ENCODE measurements at places on chromosomes 5 and 9.

GRCh38 chr9:88680041-88680440 is 145.1 kb downstream of the NXNL2 start:
- DNase-seq, result no peak

DNA sequence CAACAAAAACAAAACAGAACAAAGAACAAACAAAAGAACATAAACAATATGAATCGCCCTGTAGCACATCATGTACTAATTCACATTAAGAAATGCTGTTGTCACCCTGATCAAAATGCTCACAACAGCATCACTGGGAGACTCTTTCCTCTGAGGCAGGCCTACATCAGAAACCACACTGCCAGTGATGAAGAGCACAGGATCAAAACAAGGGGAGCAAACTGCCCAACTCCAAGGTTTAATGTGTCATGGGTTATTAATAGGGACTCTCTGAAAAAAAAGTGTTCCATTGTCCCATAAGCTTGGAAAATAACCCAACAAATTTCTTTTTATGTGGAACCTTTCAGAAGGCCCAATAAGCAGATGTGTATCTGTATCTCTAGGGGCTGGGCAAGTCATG is 74.2 kb downstream of the PTPN3 start:
- no peak for DNase-seq

DNA sequence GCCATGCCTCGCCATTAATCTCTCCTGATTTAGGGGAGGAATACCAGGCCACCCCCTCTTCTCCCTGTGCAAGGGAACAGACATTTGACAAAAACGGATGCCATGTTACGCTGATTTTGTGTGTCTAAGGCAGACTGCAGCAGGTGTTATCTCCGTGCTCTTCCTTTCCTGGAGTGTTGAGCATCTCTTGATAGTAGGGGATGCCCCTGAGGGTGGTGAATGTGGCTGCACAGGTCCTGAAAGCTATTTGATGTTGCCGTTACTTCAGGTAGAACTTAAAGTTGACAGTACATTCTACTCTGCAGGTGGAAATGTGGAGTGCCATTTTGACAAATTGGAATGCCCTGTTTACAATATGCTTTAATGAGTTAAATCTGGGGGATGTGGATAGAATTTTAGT is 21.5 kb downstream of the TENT4A start:
- DNase-seq, result no peak

GRCh38 chr5:98016771-98017170 is 756.7 kb upstream of the RGMB start:
- DNase-seq, result peak; percentile 17

DNA sequence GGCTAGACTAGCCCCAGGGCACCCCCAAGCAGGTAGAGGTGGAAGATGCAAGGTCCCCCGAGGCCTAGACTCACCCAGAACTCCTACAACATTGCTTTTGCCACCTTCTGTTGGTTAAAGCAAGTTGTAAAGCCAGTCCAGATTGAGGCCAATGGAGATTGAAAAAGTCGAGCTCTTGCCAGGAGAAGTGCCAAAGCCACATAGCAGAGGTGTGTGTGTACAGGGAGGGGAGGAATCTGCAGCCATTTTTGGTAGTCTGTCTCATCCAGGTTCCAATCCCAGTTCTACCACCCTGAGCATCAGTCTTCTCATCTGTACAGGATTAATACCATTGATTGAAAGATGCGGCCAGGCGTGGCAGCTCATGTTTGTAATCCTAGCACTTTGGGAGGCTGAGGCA is 12.3 kb upstream of the URM1 start:
- DNase-seq, result no peak

- no peak for DNase-seq
These were observed 44.8 kb downstream of the NACC2 start for GRCh38 chr9:136050266-136050700.

DNA sequence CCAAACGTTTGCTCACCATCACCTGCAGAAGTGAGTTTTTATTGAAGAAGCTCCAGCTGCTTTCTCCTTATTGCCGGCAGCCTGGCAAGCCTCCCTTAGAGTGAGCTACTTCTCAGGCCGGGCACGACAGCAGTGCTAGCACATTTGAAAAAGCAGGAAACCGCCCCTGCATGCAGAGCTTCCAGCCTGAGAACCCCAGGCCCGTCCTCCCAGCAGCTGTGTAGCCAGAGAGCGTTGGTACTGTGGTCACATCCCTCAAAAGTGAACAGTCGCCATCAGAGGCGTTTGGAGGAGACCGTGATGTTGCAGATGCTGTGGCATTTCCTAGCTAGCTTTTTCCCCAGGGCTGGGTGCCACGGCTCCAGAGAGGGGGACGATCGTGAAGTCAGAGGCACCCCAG is 23.5 kb downstream of the SLC25A25 start:
- no peak for DNase-seq

- no peak for DNase-seq
These were observed 184.5 kb upstream of the GNA14 start for GRCh38 chr9:77832639-77833038.

GRCh38 chr9:114525513-114525912 is 20.2 kb upstream of the WHRN start:
- DNase-seq, result peak; percentile 38

DNA sequence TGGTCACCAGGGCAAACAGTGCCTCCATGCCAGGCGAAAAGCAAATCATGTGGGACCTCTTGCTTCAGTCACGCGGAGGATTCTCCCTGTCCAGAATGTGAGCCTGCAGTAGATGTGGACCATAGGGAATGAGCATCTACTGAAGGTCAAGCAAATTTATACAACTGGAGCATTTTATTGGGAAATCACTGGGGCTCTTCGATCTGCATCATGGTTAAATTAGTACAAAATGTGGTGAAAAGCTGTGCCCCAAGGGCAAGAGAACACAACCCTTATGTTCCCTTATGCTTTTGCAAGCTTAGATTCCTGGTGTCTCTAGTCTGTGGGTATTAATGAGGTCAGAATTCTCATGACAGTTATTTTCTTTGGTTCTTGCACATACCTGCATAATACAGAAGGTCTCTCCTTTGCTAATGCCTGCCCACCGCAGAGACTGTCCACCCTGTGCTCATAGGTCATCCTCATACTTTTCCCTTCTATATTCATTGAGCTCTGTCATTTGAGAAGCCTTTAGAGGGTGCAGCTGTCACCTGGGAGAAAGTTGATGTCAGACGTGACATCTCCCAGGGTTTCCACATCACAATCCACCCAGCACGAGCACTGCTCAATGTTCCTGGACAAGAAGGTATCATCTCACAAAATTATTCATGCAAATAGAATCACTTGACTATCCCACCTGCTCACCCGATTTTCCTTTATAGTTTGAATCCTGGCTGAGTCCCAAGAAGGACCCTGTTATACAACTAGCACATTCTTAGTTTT is 111.7 kb downstream of the NXNL2 start:
- peak; percentile 34 for DNase-seq
